Endodermal cell (in vitro differentiated cells): ENCODE measurements at places on chromosomes 3 and 15.

- no peak for DNase-seq
Measured at GRCh38 chr3:59940718-59941117, 890.9 kb upstream of the CFAP20DC start.

GRCh38 chr3:102113421-102114041, 264.2 kb downstream of the NFKBIZ start:
- no peak for DNase-seq

GRCh38 chr3:29128001-29128400, 152.9 kb upstream of the RBMS3 start:
- no peak for DNase-seq

GRCh38 chr3:39000008-39000450, 51.7 kb downstream of the SCN11A start:
- DNase-seq = no peak

DNA sequence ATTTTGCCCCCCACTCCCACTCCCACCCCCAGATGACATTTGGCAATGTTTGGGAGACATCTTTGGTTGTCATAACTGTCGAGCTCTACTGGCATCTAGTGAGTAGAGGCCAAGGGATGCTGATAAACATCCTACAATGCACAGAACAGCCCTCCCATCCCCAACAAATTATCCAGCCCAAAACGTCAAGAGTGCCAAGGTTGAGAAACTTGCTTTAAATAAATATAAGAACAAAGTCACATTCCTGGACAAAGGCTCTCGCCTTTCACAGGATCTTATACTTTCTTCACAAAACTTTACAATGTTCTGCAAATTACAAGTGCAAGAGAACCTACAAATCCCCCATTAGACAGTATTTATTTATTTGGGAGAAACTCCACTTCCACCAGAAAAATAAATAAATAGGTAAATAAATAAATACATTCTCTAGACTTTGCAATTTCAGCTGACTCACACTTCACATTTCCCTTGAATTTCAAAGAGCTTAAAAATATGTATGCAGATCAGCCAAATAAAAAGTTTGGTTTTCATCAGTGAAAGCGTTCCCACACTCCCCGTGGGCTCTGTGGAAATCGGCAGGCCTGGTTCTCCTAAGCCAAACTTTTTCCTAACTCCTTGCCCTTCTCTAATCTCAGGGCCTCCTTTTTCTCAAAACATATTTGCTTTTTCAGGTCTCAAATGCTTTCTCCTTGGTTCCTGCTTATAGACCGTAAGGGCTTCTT, 12.7 kb upstream of the CPA3 start:
- DNase-seq = no peak

DNA sequence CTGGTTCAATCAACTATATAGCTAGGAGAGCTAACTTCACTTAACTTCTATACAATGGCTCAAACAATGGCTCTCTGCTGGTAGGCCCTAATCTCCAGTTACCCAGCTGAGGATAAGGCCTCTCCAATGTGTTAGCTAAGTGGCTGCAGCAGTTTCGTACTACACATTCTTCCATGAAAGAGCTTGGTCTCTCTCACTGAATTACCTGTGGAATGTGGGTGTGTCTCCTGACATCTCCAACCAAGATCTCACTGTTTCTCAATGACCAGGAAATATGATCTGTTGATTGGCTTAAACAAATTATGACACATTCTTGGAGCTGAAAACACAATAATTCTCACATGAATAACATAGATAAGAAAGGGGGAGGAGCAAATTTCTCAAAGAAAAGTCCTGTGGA, 169.8 kb upstream of the ROBO1 start:
- peak; percentile 85 for DNase-seq

DNA sequence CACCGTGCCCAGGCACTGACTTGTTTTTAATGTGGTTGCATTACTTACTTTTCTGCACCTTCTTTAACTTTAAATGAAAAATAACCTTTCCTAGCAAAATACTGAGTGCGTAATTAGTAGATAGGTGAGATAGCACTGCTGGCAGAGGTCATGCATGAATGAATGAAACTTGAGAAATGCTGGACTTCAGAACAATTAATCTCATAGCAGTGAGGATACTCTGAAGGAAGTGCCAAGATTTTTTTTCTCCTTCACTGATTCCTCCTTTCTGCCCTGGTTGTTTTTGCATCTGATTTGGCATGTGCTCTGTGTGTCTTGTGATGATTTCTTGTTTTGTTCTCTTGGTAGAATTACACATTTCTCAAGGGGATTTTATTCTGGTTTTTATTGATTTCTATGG, 378.9 kb downstream of the PTPRG start:
- DNase-seq = no peak

- no peak for DNase-seq
Measured at GRCh38 chr3:142896201-142896755, 7.4 kb upstream of the PCOLCE2 start.

DNA sequence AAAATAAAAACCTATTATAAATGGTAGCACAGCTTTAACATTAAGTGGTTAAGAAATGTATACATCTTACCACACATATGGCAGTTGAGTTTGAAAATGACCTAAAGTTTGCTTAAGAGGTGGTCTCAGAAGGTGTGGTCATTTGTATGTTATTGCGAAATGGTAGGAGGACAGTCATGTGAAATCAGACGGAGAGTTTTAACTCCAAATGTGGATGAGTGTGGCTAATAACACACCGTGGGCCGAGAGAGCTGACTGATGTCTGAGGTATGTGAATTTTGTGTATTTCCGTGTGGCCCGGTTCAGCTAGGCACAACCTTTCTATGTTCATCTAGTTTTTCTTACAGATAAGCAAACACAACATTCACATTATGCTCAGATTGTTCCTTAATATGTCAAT, 71.9 kb downstream of the ARNT2 start:
- no peak for DNase-seq

DNA sequence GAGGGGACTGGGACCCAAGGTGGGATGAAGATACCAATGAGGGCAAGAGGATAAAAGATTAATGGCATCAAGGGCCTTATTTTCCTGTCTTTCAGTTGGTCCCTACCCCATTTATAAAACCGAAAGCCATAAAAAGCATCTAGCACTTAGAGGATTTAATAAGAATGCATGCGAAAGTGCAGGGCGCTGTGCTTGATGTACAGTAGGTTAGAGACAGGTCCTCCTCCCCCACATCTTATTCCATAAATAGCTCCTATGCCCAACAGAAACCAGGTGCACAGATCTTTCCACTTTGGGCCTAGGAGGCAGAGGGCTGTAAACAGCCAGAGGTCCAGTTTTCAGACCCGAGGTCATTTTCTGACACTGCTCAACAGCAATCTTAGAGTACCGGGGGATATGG, 1.2 kb downstream of the LPCAT4 start:
- no peak for DNase-seq

- peak; percentile 80 for DNase-seq
Measured at GRCh38 chr3:49841126-49841696, 15.2 kb downstream of the TRAIP start.

DNA sequence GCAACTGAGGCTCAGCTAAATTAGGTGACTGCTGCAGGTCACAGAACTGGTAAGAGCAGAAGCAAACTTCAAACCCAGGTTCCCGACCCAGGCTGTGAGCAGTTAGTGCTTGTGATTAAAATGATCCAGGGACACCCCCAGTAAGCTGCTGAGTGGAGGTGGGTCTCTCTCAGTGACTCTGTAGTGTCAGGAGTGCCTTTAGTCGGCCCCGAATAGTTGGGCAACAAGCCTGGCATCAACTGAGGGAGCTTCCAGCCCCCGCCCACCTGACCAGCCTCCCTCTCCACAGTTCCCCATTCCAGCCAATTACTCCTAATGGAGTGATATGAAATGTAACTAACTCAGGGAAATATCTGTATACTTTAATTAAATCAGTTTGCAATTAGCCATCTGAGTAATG, 168.0 kb upstream of the SMAD3 start:
- DNase-seq = peak; percentile 28

- peak; percentile 98 for DNase-seq
Measured at GRCh38 chr3:57755741-57756527, at the start of gene SLMAP. SLMAP (plus strand) TSS chr3:57756309; CDS start chr3:57757652, 1,343 bp downstream.
